ENCODE measurements at places on chromosomes 1 and 21.

GRCh38 chr1:154553056-154554030, 5.1 kb downstream of the UBE2Q1 start:
- peak; percentile 52 for DNase-seq

DNA sequence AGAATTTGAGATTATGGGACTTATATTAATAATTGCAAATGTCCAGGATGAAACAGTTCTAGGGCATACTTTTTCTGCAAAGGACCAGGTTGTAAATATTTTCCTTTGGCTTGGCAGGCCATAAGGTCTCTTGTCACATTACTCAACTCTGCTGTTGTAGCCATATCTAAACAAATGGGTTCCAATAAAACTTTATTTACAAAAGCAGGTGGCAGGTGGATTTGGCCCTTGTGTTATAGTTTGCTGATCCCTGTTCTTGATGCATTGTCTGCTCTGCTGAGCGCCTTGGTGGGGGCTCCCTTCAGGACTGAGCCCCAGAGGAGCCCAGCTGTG, 258.5 kb downstream of the FOXD2 start:
- no peak for DNase-seq

DNA sequence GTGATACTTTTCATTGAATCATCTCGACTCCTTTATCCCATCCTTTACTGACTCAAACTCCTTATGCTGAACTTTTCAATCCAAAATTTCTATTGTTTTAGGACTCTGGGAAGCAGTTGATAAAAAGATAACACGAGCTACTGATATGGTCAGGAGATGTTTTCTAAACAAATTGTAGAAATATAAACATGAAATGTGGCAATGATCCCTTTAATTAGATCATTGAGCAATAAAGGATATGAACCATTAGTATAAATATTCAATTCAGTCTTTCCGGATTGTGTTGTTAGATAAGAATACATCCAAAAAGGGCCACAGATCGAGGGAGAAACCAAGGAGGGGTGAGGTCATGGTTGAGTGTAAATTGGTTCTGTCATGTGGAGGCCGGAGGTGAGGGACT, 88.4 kb downstream of the NID1 start:
- DNase-seq, result no peak

DNA sequence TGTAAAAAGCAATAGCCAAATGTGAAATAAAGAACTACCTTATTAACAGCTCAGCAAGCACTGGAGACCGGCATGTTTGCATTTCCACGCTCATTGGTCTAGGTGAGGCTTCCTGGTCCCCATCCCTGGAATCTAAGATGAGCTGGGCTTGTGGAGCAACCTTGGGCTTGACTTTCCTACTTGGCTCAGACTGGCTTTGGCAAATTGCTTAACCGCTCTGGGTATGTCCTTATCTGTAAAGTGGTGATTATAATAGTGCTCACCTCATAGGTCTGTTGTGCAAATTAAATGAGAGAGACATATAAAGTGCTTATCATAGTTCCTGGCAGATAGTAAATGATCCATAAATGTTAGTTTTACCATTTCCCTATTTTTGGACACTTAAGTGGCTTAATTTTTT, 49.4 kb upstream of the CACNA1E start:
- no peak for DNase-seq

DNA sequence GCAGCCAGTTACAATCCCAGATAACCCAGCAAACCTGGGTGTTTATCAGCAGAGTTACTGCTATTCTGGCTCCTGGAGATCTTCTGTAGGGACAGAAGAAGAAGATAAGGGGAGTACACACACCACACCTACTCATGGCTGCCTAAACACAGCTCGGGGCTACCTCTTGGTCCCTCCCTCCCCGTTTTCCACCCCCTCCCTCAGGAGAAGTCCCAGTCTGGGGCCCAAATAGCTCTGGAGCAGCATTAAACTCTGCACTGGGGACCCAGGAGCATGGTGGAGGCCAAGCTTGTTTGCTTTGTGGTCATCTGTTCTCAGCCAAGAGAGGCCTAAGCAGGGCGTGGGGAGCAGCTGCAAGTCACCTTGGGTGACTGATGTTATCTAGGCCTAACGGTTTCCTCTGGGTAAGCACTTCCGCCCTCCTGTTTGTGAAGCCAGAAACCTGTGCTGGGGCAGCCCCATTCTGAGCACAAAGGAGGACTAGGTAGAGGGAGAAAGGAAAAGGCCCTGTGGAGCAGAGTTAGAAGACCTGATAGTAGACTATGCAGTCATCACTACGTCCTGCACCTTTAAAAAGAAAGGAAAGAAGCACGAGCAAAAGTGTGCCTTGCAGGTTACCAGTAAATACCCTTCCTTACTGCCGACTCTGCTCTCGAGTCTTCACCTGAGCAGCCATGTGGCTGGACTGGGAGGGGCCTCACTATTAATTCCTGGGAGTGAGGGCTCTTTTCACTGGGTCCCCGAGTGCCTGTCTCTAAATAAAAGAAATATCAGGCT, 2.0 kb upstream of the RCSD1 start:
- no peak for DNase-seq

DNA sequence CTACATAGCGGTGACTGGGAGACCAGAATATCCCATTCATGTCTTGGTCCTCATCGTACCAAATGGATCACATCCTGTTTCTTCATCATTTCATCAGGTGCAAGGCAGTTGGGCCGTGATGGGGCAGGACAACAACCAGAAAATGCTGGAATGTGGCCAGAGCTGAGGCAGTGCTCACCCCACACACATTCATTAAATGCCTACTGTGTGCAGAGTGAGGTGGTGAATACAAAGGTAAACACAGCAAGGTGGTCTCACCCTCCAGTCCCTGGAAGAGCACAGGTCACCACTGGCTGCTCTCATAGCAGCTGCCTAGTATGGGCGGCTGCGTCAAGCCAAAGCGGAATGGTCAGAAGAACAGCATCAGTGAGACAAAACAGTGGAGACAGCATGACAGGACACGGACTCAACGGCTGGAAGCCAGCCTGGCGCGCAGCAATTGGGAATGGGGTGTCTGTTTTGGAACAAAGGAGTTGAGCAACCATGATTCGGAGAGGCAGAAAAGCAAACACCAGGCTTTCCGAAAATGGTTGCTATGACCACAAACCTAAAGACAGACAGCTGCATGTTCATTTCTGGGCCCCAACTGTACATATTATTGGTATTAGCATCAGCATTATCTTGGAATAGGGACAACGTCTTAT, 5.6 kb upstream of the ADAMTSL4 start:
- peak; percentile 45 for DNase-seq

DNA sequence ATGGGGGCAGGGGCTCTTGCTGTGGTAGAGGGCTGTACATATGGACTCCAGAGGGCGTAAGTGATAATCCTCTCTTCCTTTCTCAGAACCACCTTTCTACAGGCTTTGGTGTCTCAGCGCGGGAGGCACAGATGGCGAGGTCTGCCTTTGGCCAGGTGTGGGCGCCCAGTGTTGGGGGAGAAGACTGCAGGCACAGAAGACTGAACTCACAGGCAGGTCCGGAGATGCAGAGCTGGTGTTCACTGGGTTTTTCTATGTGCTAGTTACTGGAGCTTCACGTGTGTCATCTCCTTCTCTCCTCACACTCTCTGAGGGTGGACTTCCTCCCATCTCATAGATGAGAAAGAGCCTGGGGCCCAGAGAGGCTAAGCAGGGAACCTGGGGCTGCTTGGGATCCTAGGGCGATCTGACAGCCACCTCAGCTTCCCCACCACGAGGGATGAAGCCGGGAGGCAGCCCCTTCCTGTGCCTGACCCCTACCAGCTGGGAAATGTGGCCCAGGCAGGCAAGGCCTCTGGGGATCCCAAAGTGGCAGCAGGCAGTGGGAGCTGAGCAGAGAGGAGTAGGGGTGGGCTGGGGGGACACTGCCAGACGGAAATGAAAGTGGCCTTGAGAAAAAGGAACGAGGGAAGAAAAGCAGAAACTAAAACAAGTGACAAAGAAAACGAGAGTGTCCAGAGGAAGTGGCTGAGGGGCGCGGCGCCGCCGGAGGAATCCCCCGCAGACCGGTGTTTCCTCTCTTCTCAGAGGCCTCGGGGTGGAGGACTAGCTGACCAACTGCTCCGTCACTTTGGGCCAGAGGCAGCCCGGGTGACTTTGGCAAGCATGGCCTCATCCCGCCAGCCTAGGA, 191.6 kb downstream of the HIVEP3 start:
- no peak for DNase-seq
